Activated CD8-positive, alpha-beta T cell treated with anti-CD3 and anti-CD28 coated beads for 36 hours (primary cell): ENCODE measurements at places on chromosomes 11 and 22. TPM values are rescaled to one million over a fixed set of nuclear protein-coding genes. Genes with fewer than 3 reads are reported as not detected.

SDF2L1 gene
- total RNA-seq = 38.6 TPM

NCR3LG1 gene
- 3.4 TPM for total RNA-seq

ADORA2A gene
- 42.9 TPM for total RNA-seq

OR10D3 gene
- not detected for total RNA-seq

OR51B2 gene
- total RNA-seq = not detected

RAB39A gene
- not detected for total RNA-seq

GRCh38 chr22:29083933-29084591 lies 11.2 kb downstream of the KREMEN1 start:
- H3K4me1 ChIP-seq = no peaks in the 10 kb centered on the region
- peaks cover 10% of the 10 kb centered on the region for H3K27me3 ChIP-seq
- H3K27ac ChIP-seq = no peak overlapping the region
- H3K36me3 ChIP-seq = no peaks in the 10 kb centered on the region
- DNase-seq = no peak

- peaks cover 33% of the 10 kb centered on the region for H3K4me1 ChIP-seq
- H3K27me3 ChIP-seq = peaks cover 2% of the 10 kb centered on the region
- peak overlapping the region; percentile 87 for H3K27ac ChIP-seq
- H3K36me3 ChIP-seq = peaks cover 19% of the 10 kb centered on the region
These were observed 354 bp downstream of the POLR2L start for GRCh38 chr11:841981-842369.

- H3K36me3 ChIP-seq = no peaks in the 10 kb centered on the region
- no peak overlapping the region for H3K27ac ChIP-seq
- H3K27me3 ChIP-seq = no peaks in the 10 kb centered on the region
- no peak overlapping the region for H3K4me3 ChIP-seq
These were observed 42.3 kb downstream of the ANKRD42 start for GRCh38 chr11:83235825-83236224.

DNA sequence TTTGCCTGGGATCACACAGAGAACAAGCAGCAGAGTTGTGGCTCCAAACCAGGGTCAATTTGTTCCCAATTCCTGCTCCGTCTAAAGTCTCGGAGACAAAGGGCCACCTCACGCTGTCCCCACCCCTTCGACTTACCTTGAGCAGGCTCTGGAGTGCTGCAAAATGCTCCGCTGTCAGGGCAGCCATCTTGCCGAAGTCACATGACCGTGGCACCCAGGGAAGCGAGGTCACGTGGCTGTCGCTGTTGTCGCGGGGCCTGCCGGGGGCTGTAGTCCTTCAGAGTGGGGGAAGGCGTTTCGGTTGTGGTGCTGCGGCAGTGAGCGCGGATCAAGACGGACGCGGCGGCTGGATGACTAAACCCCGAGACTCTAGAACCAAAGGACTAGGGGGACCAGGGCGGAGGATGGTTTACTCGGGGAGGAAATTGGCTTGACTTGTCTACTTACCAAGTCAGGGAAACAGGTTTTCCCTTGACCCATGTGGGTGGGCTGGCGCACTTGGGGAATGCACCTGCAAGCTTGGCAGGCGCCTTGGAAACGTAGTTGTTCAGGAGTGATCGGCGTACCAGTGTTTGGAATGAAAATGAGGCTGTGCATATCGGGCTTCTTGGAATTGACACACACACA lies at the start of gene COMMD9:
Gene COMMD9, minus strand, starts transcription at position 199 of the 627 bp plus-strand sequence. Its CDS starts 12 bp downstream, at position 187.
- H3K4me3 ChIP-seq = peak within 1 kb of the TSS; percentile 82
- peak within 1 kb of the TSS; percentile 86 for H3K27ac ChIP-seq
- peak; percentile 98 for DNase-seq

DNA sequence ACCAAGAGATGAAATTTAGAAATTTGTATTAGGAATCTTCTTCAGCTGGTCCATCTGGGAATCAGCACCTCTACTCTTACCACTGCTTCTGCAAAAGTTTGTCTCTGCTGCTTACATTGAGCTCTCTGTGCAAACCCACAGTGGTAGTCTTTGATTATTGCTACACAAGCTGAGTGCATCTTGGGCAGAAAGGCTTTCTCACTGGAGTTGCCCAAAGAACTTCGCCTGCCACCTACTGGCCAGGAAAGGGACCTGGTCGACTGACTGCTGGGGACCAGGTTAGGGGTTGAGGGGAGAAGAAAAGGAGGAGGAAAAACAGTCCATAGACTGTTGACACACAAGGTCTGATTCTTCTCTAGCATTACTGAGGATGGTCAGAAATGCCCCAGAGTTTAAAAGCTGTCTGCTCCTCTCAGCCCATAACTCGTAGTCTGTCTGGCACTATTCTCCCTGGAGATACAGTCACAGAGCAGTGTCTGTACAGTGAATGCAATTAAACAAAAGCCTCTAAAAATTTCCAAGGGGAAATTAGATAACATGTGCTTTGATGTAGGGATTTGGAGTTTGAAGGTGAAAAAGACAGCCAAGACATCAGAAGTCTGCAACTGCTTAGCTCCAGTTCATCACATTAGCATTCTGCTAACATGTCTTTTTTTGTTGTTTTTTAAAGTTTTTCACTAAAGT lies 215.0 kb upstream of the CTSC start:
- H3K4me1 ChIP-seq = peaks cover 5% of the 10 kb centered on the region
- H3K4me3 ChIP-seq = no peak overlapping the region
- H3K27ac ChIP-seq = no peak overlapping the region
- no peaks in the 10 kb centered on the region for H3K27me3 ChIP-seq
- peak; percentile 72 for DNase-seq
- H3K36me3 ChIP-seq = no peaks in the 10 kb centered on the region

DNA sequence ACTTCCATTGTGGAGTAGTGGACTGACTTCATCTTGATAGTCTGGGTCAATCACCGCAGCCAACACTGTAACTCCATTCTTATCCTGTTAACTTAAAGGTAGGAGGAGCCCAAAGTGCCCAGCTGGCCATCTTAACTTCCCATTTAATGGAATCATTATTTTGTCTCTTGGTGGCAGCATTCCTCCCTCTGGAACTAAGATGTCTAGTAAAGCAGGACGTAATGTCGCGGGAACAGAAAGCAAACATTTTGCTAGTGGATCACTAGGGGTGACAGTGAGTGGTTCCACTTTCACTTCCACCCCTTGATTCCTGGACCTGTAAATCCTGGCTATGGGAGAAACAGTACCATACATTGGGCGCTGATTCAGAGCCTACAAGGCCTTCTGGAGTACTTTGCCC lies 71.4 kb downstream of the GAB4 start:
- DNase-seq = no peak
- no peaks in the 10 kb centered on the region for H3K4me1 ChIP-seq
- H3K4me3 ChIP-seq = no peak overlapping the region
- H3K36me3 ChIP-seq = no peaks in the 10 kb centered on the region
- peaks cover 2% of the 10 kb centered on the region for H3K27me3 ChIP-seq

GRCh38 chr11:103281301-103281700 lies 172.1 kb downstream of the DYNC2H1 start:
- no peak overlapping the region for H3K4me3 ChIP-seq
- no peaks in the 10 kb centered on the region for H3K27me3 ChIP-seq

DNA sequence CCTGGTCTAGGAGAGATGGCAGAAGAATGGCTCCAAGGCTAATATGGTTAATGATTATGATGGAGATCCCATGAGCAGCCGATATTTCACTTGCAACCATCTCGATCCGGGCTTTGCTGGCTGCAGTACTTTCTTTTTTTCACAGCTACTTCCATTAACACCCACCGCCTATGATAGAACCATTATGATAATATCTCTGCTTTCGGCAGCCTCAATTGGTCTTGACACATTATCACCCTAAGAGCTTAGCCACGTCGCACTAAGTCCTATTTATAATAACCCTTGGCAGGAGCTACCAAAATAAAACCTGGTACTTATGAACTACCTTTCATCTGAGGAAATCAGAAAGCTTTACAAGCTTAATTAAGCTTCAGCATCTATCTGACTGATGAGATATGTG lies 7.6 kb upstream of the FJX1 start:
- no peak for DNase-seq
- H3K4me3 ChIP-seq = no peak overlapping the region
- H3K4me1 ChIP-seq = no peaks in the 10 kb centered on the region
- H3K36me3 ChIP-seq = no peaks in the 10 kb centered on the region

DNA sequence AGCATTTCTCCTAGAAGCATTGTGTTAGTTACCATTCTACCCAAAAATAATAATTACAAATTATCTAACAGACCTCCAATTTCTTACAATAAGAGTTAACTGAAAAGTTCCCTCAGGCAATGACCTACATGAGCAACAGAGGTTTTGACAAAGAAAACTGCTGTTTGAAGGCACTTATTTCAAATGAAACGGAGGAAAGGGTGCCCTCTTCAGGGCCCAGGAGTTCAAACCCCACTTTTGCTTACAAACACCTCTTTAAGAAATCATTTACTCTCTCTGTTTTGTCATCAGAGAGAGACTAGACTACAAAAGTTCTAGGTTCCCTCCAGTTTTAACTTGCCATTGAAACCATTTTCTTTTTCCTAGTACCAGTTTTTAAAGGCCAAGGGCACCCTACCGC lies 56.7 kb downstream of the AMBRA1 start:
- peaks cover 14% of the 10 kb centered on the region for H3K4me1 ChIP-seq
- no peak overlapping the region for H3K4me3 ChIP-seq
- H3K27me3 ChIP-seq = no peaks in the 10 kb centered on the region
- no peak for DNase-seq
- peaks cover 7% of the 10 kb centered on the region for H3K36me3 ChIP-seq
- H3K27ac ChIP-seq = no peak overlapping the region

- peak; percentile 52 for DNase-seq
- peak overlapping the region; percentile 94 for H3K27ac ChIP-seq
- H3K4me1 ChIP-seq = peaks cover 64% of the 10 kb centered on the region
- H3K27me3 ChIP-seq = no peaks in the 10 kb centered on the region
- H3K36me3 ChIP-seq = peaks cover 14% of the 10 kb centered on the region
These were observed 1.8 kb downstream of the SIK3 start for GRCh38 chr11:117096201-117096991.

GRCh38 chr11:128151338-128151737 lies 436.0 kb downstream of the ETS1 start:
- no peaks in the 10 kb centered on the region for H3K36me3 ChIP-seq
- no peak overlapping the region for H3K27ac ChIP-seq
- H3K27me3 ChIP-seq = no peaks in the 10 kb centered on the region
- no peak for DNase-seq
- no peaks in the 10 kb centered on the region for H3K4me1 ChIP-seq

- DNase-seq = no peak
- no peak overlapping the region for H3K4me3 ChIP-seq
These were observed 24.2 kb upstream of the YAP1 start for GRCh38 chr11:102085864-102086551.

DNA sequence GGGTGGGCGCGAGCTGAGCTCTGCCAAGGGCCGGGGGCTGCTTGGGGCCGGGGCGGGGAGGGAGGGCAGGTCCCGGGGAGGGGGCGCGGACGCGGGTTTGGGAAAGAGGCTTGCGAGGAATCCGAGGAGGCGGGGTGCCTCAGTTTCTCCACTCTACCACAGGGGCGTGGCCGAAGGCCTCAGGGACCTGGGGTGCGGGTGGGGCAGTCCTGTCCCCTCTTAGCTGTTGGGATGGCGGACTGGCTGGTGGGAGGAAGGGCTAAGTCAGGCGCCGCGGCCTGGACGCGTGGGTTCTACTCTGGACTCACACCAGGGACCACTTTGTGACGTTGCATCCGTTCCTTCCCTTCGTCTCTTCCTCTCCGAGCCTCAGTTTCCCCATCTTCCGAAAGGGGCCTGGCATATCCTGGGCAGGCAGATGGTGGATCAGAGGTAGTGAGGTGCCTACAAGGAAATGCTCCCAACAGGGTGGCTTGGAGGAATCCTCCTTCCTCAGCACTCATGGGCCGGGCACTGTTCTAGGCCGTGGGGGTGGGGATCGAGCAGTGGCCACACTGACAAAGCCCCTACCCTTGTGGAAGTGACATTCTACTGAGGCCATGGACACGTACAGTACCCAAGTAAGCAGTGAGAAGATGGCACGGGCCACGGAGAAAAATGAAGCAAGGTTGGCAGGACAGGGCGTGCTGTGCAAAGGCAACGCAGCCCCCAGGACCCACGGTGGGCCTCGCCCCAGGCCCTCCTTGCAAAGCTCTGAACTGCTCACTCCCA lies 13.2 kb downstream of the IGLL1 start:
- H3K36me3 ChIP-seq = no peaks in the 10 kb centered on the region
- H3K27ac ChIP-seq = no peak overlapping the region
- DNase-seq = no peak
- H3K27me3 ChIP-seq = peaks cover 22% of the 10 kb centered on the region
- H3K4me3 ChIP-seq = peak overlapping the region; percentile 38
- peaks cover 6% of the 10 kb centered on the region for H3K4me1 ChIP-seq

GRCh38 chr11:110345743-110346142 lies 49.3 kb upstream of the RDX start:
- H3K27ac ChIP-seq = peak overlapping the region; percentile 99
- H3K4me1 ChIP-seq = peaks cover 63% of the 10 kb centered on the region
- H3K4me3 ChIP-seq = peak overlapping the region; percentile 2
- H3K36me3 ChIP-seq = peaks cover 9% of the 10 kb centered on the region
- no peak for DNase-seq

DNA sequence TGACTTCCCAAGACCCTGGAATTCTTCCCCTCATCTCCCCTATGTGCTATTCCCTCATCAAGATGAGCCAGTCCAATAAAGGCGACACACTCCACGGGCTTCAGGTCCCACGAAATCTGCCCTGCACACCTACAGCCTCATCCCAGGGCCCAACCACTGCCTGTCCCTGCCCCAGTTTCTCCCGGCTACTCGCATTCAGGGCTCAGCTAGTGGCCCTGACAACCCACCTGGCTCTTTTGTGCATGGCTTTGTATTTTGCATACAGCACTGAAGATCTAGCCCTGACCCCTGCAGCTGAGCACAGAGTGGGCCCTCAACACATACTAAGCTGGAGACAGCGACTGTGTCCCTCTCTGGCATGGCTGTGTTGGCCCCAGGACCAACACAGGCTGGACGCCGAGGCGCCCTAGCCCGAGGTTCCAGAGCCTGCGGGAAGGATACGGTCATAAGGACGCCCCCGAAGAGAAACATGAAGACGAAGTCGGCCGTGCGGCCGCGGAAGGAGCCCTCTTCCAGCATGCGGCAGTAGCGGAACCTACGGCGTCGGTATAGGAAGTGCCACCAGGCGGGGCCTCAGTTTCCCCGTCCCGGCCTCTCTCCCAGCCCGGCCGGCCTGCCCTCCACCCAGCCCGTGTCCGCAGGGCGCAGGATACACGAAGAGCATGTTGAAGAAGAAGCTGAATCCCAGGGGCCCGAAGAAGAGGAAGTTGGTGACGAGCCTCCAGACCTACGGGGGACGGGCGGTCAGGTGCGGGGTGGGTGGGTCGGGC lies 710 bp downstream of the DERL3 start:
- H3K27ac ChIP-seq = peak overlapping the region; percentile 77
- peaks cover 2% of the 10 kb centered on the region for H3K36me3 ChIP-seq
- peaks cover 2% of the 10 kb centered on the region for H3K27me3 ChIP-seq
- DNase-seq = no peak
- H3K4me1 ChIP-seq = peaks cover 20% of the 10 kb centered on the region

DNA sequence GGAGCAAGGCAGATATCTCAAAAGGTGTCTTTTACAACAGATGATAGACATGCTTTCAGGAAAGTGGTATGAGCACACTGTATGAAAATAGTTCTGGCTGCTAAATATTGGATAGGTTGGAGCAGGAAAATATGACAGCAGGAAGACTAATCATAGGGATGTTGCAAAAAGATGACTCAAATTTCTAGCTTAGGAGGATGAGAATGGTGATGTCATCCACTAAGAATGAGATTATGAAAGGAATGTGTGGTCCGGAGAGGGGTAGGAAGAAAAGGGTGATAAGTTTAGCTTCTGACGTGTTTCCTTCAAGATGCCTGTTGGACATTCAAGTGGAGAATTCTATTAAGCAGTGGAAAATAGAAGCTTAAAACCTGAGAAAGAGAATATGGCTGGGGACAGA lies 46.4 kb downstream of the RCN1 start:
- H3K36me3 ChIP-seq = no peaks in the 10 kb centered on the region
- no peak overlapping the region for H3K27ac ChIP-seq
- peaks cover under 1% of the 10 kb centered on the region for H3K4me1 ChIP-seq
- peaks cover 2% of the 10 kb centered on the region for H3K27me3 ChIP-seq
